ENCODE measurements at places on chromosomes 2 and 18.

DNA sequence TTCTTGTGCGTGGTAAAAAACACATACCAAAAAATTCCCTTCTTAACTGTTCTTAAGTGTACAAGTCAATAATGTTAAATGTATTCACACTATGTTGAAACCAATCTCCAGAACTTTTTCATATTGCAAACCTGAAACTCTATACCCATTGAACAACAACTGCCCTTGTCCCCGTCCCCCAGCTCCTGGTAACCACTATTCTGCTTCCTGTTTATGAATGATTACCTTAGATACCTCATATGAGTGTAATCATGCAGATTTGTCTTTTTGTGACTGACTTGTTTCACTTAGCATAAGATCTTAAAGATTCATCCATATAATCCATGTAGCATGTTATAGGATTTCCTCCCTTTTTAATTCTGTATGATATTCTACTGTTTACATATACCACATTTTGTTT lies 59.9 kb downstream of the NAT8 start:
- DNase-seq = no peak

DNA sequence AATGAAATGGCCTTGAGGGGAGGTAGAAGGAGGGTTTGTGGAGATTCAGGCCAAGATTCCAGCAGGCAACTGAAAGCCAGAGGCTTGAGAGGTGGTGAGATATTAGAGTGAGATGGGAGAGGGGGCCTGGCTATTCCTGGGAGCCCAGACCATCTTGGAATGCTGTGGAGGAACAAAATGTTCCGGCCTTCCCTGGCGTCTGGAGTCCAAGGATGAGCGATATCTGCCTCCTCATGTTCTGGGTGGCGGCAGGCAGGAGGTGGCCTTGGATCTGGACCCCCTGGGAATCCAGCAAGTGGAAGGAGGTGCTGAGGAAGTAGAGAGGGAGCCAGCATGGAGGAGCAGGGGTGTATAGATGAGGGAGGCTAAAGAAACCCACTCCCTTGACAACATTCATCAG lies 335.9 kb downstream of the CYP26B1 start:
- DNase-seq = no peak

- peak; percentile 25 for DNase-seq
Observed at GRCh38 chr2:100140582-100140981, 1.8 kb downstream of the AFF3 start.

DNA sequence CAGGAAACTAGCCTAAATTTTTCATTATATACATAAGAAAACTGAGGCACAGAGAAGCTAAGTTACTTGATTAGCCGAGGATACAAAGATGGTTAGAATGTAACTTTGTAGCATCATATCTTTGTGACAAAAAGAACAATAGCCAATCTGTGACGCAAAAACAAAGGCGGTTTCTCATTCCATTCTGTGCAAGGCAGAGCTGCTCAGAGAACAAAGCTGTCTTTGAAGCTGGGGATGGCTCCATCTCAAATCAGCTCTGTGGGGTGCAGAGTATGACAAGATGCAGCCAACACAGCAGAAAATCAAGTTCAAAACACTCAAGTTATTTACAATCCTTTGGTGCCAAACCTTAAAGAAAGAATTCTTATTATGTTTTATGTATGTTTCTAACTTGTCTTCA lies 81.9 kb upstream of the VWC2L start:
- DNase-seq = no peak

DNA sequence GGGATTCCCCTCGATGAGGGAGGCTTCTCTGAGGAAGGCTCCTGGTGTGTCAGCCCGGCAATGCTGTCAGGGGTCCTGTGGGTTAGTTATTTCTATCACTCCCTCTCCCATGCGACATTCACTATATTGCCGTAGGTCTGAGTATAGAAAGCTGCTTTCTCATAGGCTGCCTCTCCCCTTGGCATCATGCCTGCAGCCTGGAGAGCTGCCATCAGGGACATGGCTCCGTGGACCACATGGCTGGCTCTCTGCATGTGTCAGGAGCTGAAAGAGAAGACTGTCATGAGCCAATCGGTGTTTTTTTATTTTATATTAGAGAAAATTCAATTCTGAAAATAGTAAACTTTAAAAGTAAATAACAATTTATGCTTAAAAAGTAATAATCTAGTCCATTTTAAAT lies 198.0 kb downstream of the CDH20 start:
- DNase-seq = no peak

DNA sequence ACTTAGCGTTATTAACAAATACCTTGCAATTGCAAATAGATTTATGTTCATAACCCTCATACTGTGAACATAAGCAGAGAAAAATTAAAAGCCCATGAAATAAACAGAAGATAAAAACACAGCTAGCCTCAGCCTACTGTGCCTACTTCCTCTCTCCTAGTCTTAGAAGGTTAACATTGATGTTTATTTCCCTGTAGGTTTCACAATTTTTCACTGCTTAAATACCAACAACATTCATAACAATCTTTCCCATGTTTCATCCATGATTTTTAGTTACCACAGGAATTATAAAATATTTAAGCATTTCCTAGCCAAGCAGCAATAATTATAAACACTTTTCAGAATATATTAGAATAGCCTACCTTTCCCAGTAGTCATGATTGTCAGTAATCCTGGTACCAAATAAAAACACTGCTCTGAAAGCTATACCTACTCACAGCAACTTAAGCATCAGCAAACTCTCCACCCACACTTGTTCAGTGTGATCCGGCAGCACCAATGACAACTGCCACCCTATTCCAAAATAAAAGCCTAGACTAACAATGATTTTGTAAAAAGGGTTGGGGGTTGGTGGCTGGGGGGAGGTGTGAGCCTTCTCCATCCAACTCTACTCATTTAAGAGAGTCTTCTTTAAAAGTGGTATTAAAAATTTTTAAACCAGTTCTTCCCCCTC lies 40.6 kb upstream of the RNU4ATAC start:
- no peak for DNase-seq

GRCh38 chr2:95056461-95057459 lies 31.3 kb downstream of the MAL start:
- no peak for DNase-seq

DNA sequence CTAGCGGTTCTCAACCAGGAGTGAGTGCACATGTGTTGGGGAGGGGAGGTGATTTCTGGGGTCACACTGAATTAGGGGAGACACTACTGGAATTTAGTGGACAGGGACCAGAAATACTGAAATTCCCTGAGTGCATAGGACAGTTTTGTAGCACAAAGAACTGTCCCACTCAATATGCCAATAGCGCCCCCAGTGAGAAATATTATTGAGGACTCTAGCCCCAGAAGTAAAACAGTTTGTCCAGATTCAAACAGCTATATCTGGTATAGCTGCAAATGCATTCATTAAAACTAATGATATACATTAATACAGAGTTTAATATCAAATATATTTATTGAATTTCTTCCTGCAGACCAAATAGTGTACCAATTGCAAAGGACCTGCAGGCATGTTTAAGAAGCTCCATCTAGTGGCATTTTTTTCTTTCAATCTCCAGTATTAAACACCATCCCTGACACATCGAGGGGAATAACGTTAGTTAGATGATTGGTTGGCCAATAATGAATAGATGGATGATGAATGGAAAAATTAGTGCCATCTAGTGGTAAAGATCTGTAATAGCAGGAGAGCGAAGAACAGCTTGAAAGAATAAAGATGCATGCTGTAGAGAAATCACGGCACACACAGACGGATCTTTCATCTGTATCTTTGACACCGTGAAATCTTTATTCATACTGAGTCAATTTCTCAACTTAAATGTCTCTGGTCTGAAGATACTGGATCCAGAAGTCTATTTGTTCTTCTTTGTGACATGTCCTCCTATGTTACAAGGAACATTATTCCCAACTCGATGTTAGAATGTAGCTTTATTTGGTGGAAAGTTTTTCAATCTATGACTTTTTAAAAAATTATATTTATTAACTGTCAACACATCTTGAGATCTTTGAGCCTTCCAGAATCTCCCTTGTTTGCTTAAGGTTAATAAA lies 62.5 kb downstream of the DHRS9 start:
- DNase-seq = no peak

DNA sequence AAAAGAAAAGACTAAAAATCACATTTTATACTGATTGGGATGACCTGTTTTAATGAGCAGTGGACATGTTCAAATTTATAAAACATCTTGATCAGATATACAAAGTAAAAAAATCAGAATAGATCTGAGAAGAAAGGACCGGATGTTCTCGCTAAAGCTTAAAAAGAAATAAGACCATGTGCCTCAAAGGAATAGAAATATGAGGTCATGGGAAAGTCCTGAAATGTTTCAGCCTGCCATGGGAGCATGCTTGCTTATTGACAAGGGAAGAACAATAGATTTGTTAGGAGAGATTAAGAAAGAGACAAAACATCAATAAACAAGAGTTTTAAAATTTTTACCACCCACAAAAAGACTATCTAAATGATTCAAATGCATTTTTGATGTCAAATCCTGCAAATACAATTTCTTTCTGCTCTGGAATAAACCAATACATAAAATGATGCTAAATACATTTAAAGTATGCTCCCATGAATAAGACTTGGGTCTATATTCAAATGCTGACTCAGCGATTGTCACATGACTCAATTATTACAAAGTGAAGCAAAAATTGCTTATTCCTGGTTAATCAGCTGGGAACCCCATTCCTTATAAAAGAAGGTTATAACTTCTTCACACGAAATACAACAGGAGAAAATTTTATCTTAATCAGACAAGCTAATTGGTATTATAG lies 633.9 kb upstream of the PKDCC start:
- DNase-seq = no peak

DNA sequence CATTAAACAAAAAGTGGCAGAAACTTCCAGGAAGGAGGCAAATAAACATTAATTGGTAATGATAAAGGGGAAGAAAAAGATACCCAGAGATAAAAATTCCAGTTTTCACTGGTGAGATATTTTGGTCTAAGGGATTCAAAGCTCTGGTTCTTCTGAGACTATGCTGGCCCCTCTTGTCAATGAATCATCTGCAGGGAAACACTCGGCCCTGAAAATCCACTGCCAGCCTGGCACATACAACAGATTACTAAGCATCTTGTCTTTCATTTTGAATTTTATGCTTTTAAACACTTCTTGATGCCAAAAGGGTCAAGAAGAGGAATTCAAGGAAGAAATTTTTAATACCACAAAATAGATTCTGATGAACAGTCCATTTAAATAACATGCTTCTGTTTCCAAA lies 1603.8 kb upstream of the ZEB2 start:
- DNase-seq = no peak

DNA sequence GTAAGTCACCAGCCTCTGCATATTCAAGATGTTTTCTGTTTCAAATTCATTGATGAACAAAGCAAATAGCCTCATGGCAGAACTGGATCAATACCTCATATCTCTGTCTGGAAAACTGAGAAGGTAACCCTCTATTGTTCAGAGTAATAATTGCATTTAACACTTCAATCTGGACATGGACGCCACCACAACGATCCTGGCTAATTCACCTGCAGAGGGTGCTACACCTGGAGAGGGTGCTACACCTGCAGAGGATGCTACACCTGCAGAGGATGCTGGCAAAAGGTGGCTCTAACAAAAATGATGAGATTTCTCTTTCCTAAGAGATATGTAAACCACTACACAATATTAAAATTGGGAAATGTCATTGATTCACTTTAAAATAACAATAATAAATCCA lies 183.1 kb upstream of the HNRNPA3 start:
- DNase-seq = no peak

DNA sequence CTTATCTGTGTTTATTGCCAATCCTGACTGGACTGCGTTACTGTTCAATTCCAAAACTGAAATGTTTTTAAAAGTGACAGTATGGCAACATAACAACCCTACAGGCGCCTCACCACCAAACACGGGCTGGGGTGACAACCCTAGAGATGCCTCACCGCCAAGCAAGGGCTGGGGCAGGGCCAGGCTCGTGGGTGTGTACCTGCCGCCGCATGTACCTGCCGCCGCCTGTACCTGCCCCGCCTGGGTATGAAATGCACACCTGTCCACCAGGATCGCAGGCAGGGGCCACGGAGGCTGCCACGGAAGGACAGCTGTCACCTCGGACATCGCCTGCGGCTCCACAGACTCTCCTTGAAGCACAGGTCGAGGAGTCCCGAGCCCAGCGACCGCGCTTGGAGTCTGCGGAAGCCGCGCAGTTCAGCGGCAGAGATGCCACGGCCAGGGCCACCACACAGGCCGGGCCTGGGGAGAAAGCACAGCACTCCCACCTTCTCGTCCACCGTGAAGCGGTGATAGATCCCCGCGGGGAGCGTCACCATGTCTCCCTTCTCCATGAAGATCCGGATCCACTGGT lies 18.9 kb downstream of the ADI1 start:
- no peak for DNase-seq

GRCh38 chr2:109694190-109694589 lies 80.0 kb downstream of the SOWAHC start:
- no peak for DNase-seq

DNA sequence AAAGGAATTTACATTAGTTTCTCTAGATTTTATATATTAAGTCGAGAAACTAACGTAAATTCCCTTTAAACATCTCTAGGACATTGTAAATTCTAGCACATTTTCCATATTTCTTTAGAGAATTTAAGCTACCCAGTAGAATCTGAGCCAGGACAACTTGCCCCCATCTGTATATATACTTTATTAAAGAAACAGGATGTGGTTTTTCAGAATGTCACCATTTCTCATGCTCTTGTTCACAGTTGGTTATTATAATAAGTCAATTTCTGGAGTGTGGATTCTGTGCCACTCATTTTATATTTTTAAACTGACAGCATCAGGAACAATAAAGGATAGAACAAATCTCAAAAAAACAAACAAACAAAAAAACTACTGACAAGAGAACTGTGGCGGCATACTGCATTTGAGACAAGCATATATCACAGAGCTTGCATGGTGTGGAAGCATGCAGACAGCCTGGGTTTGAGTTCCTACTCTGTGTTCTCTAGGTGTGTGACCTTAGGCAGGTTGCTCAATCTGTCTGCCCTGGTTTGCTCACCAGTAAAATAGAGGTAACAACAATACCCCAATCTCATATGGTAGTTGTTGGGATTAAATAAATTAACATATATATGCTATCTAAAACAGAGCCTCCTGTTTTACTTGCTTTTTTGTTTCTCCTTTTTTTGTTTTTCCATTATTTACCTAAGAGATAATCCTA lies 61.4 kb upstream of the DNER start:
- DNase-seq = no peak

GRCh38 chr2:95353055-95353575 lies 49.4 kb upstream of the FAHD2A start:
- DNase-seq = no peak

DNA sequence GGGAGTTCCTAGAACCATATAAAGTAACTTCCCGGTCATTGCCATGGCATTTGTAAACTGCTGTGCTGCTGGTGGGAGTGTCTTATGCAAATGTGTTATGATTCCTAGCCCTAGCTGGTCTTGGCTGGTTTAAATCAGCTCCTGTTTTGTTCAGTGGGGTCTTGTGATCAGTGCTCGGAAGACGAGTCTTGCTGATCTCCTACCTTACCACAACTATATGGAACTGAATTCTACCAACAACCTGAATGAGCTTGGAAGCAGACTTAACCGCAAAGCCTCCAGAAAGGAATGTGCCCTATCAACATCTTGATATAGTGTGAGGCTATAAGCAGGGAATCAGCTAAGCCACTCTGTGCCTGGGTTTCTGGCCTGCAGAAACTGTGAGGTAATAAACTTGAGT lies 33.5 kb downstream of the POLE4 start:
- DNase-seq = no peak
